ENCODE measurements at places on chromosomes 5 and 9.

DNA sequence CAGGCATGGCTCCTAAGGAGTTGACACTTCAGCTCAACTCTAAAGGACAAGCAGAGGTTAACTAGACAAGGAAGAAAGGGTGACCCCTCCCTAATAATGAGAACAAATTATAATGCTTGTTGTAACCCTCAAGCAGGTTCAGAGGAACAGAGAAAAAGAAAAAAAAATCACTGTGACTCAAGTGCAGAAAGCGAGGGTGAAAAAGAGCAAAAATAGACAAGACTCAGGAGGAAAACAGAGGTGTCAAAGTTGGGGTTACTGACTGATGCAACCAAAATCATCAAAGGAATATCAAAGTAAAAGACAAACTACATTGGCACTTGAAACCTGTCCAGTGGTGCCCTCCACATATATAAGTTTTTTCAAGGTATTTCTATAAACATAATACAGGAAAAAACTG, 28.4 kb downstream of the FBXW11 start:
- no peak for DNase-seq

GRCh38 chr5:76641514-76642120, 18.4 kb upstream of the F2RL2 start:
- DNase-seq = peak; percentile 39

DNA sequence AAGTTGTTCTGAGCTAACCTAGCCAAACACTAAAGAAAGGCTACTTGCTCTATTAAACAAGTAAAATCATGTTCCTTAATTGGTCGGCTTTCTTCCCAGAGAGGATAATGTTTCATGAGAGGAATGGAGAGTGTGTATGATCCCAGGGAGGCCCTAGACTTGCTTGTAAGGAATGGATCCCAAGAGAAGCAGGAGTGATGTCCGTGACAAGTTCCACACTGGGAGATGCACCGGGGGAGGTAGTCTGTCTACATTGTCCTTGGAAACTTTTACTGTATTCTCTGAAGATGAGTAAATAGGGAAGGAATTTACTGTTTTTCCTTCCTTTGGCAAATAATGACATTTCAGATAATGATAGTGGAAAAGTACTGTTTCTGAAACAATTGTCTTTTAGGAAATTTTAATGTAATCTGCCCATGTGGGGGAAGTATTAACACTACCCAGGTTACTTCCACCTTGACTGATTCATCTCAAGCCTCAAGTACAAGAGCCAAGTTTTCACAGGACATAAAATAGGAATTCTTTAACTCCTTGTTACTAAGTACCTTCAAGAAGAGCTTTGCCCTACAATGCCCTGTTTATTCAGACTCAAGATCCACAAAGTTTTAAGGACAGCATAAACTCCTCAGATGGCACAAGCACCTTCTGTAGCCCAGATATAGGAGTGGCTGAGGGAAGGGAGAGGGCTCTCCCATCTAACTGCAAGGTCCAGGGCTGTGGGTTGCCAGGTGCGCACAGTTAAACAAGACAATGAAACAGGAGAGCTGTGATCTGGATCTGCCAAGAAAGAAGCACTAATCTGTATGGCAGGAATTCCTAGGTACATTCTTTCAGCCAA, 152.1 kb downstream of the GNA14 start:
- DNase-seq = no peak

DNA sequence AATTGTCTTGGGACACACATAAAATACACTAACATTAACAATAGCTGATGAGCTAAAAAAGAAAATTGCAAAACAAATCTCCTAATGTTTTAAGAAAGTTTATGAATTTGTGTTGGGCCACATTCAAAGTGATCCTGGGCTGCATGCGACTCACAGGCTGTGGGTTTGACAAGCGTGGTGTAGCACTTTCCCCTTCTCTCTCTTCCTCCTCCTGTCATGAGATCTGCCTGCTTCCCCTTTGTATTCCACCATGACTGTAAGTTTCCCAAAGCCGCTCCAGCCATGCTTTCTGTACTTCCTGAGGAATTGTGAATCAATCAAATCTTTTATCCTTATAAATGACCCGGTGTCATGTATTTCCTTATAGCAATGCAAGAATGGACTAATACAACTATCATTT, 178.0 kb downstream of the TLR4 start:
- no peak for DNase-seq

DNA sequence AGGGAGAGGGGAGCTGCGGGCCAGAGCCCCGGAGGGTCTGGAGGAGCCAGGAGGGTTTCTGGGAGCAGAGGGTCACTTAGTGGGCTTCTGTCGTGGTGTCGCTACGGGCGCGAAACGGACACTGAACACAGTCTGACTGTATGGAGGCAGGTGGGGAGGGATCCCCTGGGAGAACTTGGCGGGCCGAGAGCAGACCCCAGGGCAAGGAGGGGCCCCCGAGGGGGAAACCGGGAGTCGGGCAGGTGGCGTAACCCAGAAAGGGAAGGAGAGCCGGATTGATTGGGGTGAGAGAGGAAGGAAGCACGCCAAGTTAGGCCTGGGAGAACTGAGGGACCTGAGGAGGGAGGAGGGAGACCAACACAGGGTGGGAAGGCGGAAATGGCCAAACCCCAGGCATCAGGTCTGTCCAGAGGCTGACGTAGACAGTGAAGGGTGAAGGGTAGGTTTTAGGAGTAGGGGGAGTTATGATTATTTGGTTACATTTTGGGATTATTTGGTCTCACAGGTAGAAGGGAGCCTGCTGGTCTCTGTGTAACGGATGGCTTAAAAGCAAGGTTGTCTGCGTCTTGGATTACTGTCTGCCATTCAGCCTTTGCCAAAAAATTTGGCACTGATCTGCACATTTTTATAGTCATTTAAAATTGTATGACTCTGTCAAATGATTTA, 3.3 kb upstream of the MSMP start:
- DNase-seq = no peak

GRCh38 chr5:158451203-158451992, 592.5 kb upstream of the CLINT1 start:
- no peak for DNase-seq

GRCh38 chr9:89009546-89009840, 18.2 kb downstream of the S1PR3 start:
- no peak for DNase-seq

DNA sequence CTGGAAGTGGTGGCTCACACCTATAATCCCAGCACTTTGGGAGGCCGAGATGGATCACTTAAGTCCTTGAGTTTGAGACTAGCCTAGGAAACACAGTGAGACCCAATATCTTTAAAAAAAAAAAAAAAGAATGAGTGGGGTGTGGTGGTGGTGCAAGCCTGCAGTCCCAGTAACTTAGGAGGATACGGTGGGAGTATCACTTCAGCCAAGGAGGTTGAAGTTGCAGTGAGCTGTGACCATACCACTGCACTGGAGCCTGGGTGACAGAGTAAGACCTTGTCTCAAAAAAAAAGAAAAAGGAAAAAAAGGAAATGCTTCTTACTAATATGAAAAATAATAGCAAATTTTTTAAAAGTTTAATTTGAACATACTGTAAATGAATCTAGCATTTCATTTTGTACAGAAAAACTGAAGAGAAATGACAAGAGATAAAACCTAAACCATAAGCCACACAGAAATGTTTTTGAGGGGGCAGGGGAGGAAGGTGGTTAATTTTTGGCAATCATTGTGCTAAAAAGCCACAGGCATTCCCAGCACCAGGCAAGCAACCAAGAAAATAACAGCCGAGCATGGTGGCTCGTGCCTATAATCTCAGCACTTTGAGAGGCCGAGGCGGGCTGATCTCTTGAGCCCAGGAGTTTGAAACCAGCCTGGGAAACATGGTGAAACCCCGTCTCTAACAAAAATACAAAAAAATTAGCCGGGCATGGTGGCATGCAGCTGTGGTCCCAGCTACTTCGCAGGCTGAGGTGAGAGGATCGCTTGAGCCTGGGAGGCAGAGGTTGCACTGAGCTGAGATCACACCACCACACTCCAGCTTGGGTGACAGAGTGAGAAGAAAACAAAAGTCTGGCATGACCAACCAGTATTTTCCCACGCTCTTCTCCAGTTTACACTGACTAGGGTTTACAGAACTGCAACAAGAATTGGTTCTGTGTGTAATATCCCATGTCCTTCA, 114.5 kb upstream of the NR5A1 start:
- no peak for DNase-seq

DNA sequence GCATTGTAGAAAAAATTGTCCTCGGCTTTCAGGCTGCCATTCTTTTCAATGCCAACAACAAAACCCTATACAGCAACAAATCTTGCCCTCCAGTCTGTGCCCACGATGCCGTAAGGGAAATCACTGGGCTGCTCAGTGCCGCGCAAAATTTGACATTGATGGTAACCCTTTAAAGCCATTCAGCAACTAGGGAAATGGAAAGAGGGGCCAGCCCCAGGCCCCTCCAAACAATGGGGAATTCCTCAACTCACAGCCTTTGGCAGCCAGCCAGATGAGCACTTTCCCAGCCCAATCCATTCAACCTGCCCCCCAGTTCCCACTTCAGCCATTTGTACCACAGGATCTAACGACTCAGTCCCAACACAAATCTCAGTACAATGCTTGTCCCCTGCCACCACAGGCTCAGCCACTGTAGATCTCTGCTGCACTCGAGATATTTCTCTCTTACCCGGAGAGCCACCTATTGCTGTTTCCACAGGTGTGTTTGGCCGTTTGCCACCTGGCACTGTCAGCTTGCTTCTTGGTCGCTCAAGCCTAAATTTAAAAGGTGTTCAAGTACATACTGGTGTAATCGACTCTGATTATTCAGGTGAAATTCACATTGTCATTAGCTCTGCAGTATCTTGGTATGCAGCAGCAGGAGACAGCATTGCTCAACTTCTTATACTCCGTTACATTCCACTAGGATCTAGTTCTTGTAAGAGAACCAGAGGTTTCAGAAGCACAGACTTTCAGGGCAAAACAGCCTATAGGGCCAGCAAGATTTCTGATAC, 103.3 kb downstream of the SYK start:
- DNase-seq = no peak

GRCh38 chr9:98445576-98445975, 190.1 kb upstream of the TBC1D2 start:
- no peak for DNase-seq

GRCh38 chr9:100346836-100347235, 5.9 kb downstream of the TEX10 start:
- no peak for DNase-seq
